Articular chondrocyte of knee joint (primary cell): ENCODE measurements at places on chromosomes 2 and 18. TPM values are rescaled to one million over a fixed set of nuclear protein-coding genes. Genes with fewer than 3 reads are reported as not detected.

POMC gene
- 0.86 and 1.0 TPM in 2 replicates for total RNA-seq

ACTG2 gene
- total RNA-seq = 0.11 TPM in 1 of 2 replicates, not detected in the other

COL6A3 gene
- 1,743 and 2,116 TPM in 2 replicates for total RNA-seq

ALPI gene
- not detected in 2 replicates for total RNA-seq

FABP1 gene
- not detected in 2 replicates for total RNA-seq

TUBB6 gene
- total RNA-seq = 254 and 363 TPM in 2 replicates

PDCD1 gene
- total RNA-seq = not detected in 2 replicates

RGPD3 gene
- 0.65 and 1.2 TPM in 2 replicates for total RNA-seq

ZNF804A gene
- total RNA-seq = 0.11 TPM in 1 of 2 replicates, not detected in the other

ESPNL gene
- total RNA-seq = 1.3 and 7.3 TPM in 2 replicates

STON1 gene
- total RNA-seq = 26.8 and 32.1 TPM in 2 replicates

C1QL2 gene
- not detected in 2 replicates for total RNA-seq

CRYGC gene
- not detected in 2 replicates for total RNA-seq

C2orf92 gene
- 2.2 and 4.0 TPM in 2 replicates for total RNA-seq

UGT1A5 gene
- not detected in 2 replicates for total RNA-seq

OTOF gene
- total RNA-seq = 0.13 and 0.22 TPM in 2 replicates

G6PC2 gene
- not detected in 2 replicates for total RNA-seq

ICOS gene
- not detected in 2 replicates for total RNA-seq

HRH4 gene
- total RNA-seq = 0.11 and 0.13 TPM in 2 replicates

MC5R gene
- total RNA-seq = not detected in 2 replicates

SNED1 gene
- total RNA-seq = 52.8 and 59.3 TPM in 2 replicates

SGPP2 gene
- total RNA-seq = not detected in 2 replicates

SLC8A1 gene
- total RNA-seq = 123 and 139 TPM in 2 replicates

BARD1 gene
- 28.6 and 30.2 TPM in 2 replicates for total RNA-seq

DSC2 gene
- total RNA-seq = 0.97 and 1.3 TPM in 2 replicates

FIGN gene
- total RNA-seq = 1.5 and 2.2 TPM in 2 replicates

FHL2 gene
- total RNA-seq = 202 and 504 TPM in 2 replicates

NT5DC4 gene
- total RNA-seq = not detected in 2 replicates

FEV gene
- not detected in 2 replicates for total RNA-seq

ASXL3 gene
- total RNA-seq = not detected in 2 replicates

TNS1 gene
- 102 and 125 TPM in 2 replicates for total RNA-seq

CD8B2 gene
- 0.13 and 0.43 TPM in 2 replicates for total RNA-seq

RNF144A gene
- 18.4 and 18.9 TPM in 2 replicates for total RNA-seq

MOB4 gene
- total RNA-seq = 43.7 and 46.3 TPM in 2 replicates
